Activated CD8-positive, alpha-beta memory T cell treated with anti-CD3 and anti-CD28 coated beads, Interleukin-2, amount 50 U/mL, for 4 hours (primary cell): ENCODE measurements at places on chromosomes 1 and 21.

DNA sequence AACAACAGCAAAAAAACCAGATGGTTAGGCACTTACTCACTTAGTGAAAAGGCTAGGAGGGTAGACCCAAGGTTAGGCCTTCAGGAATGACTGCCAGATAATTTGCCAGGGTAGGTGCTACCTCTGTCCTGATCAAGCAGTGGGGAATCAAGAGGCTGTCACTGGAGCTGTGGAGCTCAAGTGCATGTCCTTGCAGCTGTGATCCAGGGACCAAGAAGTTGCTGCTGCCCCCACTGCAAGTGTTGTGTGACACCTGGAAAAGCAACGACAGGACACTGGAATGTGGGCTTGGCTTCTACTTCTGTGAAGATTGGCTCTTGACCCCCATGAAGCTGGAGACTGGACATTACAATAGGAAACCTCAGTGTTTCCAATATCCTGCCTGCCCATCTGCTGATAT is 72.1 kb downstream of the PEX14 start:
- no peak for DNase-seq

DNA sequence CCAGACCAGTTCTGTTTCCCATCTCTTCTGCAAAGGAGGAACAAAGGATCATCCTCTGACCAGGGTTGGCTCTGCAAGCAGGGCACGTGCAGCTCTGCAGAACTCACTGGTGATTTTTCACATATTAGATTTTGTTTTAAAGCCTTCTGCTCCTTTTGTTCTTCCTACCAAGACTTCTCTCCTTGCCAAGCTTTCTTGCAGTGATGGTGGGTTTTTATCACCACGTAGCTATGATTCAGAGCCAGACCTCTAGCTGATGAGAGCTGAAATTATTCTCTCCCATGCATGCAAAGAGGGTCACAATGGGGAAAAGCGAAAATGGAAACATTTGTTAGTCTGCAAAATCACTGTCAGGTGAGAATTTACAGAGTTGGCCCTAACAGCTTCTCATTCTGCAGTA is 225.2 kb downstream of the KCNH1 start:
- no peak for DNase-seq

DNA sequence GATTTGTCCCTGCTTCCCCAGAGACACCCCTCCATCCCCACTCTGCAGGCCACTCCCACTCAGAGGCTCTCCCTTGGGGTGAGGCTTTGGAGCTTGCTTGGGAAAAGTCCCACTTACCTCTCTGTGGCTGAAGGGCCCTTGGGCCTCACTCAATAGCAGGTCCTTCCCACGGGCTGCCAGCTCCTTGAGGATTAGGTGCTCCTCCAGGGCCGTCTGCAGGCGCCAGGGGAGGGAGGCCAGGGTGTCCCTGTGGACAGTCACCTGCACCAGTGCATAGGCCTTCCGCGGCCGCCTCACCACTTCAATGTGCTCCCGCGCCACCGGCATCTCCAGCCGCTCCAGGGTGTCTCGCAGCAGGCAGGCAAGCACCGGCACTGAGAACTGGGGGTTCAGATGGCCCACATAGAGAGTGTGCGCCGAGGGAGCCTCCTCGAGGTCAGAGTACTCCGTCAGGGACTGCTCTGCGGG is 1.4 kb downstream of the SLFNL1 start:
- DNase-seq, result no peak

GRCh38 chr21:38669186-38669585 is 136.5 kb upstream of the ETS2 start:
- DNase-seq, result no peak

DNA sequence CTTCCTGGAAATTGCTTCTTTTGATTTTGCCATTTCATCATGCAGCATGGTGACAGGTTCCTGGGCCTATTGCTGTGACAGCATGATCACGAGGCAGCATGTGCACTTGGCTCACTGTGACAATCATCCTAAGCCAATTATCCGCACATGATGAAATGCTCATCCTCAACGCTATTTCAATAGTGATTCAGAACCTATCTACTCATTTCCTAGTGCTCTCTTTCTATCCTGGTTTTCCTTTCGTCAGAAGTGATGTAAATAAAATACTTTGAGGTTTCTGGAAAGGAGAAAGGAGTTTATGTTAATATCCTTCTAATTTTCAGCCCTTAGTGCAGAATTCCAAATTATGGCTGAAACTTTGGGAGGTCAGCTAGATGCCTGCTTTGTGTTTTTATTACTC is 110.6 kb upstream of the ADAMTS5 start:
- no peak for DNase-seq

DNA sequence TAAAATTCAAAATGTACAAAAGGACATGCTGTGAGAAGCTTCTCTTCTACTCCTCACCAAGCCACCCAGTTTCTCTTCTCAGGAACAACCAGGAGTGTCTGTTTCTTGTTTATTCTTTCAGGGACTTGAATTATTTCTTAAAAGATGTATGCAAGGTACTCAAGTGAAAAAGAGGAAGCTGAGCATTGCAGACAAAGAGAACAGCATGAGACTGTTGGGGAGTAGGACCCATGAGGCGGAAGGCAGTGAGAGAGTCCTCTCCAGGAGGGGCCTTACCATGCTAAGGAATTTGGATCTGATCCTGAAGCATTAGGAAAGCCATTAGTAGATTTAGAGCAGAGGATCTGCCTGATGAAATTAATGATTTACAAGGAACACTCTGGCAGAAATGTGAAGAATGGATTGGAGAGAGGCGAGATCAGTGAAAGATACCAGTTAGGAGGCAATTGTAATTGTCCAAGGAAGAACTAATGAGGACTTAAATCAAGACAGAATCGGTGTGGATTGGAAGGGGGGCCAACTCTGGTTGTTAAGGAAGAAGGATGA is 14.7 kb upstream of the SSX2IP start:
- no peak for DNase-seq

GRCh38 chr1:160542303-160542945 is 19.4 kb upstream of the SLAMF6 start:
- DNase-seq, result no peak

DNA sequence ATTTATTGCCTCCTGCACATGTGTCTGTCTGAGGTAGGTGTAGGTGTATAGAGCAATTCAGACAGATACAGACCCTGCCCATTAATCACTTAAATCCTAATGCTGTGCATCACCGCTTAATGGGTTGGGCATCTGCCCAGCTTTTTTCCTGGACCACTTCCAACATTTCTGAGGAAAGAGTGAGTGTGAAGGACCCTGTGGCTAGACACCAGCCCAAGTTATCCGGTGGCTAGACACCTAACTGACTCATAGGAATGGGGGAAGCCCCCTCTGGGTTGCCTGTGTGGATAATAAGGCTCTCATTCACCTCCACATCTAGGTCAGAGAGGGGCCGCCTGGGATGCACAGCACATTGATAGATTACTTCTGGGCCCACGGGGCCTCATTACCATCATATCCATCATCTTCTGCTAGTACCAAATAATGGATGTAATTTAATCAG is 121.1 kb upstream of the RAVER2 start:
- no peak for DNase-seq

DNA sequence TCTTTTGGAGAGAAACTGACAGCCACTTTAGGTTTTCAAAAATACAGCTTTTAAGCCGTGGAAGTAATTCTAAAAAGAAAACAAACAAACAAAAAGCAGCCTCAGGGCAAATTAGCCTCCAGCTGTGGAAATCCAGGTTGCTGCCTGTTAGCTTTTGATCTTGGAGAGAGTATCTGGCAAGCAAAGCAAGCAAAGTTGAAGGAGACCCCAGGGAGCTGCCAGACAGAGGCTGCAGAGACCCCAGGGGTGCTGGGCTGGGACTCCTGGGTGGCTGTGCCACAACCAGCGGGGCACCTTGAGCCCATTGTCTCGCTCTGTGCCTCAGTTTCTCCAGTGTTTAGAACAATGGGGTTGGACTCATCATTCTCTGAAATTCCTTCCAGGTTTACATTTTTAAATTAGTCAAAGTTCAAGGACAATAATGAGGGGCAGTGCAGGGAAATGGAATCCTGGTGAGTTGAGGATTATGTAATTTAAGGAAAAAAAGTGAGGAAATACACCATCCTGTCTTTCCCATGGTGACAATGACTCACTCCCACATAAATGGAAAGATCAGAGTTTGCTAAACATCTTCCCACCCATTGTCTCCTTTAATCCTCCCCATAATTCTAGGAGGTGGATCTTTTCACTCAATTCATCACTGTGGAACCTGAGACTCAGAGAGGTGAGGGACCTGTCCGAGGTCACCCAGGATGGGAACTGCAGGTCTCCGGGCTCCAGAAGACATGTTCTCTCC is 480.5 kb downstream of the MATN1 start:
- DNase-seq, result no peak
